ENCODE measurements at places on chromosomes 7 and 10. TPM values are rescaled to one million over a fixed set of nuclear protein-coding genes. Genes with fewer than 3 reads are reported as not detected.

PIP gene
- total RNA-seq, result not detected

PNLIPRP2 gene
- total RNA-seq, result not detected

FAM131B gene
- 13.0 TPM for total RNA-seq

COX19 gene
- total RNA-seq, result 15.0 TPM

HHEX gene
- 2.9 TPM for total RNA-seq

CFAP58 gene
- total RNA-seq, result 1.5 TPM

PRKRIP1 gene
- 51.7 TPM for total RNA-seq

CDH23 gene
- 75.4 TPM for total RNA-seq

Data from camera-type eye (tissue), 1 donor.